Left kidney (tissue), 8 donors: ENCODE measurements at places on chromosomes 13 and 19. TPM values are rescaled to one million over a fixed set of nuclear protein-coding genes. Genes with fewer than 3 reads are reported as not detected.

BORA gene
- 14.6 TPM for polyA plus RNA-seq

- no peak for DNase-seq
Observed at GRCh38 chr13:112697756-112698655, 8.2 kb downstream of the ATP11A start.

ERICH4 gene
- polyA plus RNA-seq, result 6.3 TPM

DNA sequence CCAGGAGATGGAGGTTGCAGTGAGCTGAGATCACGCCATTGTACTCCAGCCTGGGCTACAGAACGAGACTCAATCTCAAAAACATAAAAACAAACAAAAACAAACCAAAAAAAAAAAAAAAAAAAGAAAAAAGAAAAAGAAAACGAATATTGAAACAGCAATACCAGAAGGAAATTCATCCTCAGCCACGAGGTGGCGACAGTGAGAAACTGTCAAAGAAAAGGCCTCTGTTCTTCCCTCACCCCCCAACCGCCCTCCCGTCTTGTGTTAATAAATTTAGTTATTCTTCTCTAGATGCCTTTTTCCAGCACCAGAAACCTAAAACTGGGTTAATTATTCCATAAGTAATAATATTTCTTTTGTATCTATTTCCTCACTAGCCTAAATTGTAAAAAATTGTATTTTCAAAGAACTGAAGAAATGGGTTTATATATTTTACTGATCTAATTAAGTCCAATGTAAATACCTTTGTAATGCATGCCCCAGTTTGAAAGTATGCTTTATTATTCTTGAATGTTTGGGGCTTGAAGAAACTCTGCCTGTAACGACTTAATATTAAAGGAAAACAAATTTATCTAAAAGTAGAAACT is 38.6 kb downstream of the LIG4 start:
- no peak for DNase-seq

DNA sequence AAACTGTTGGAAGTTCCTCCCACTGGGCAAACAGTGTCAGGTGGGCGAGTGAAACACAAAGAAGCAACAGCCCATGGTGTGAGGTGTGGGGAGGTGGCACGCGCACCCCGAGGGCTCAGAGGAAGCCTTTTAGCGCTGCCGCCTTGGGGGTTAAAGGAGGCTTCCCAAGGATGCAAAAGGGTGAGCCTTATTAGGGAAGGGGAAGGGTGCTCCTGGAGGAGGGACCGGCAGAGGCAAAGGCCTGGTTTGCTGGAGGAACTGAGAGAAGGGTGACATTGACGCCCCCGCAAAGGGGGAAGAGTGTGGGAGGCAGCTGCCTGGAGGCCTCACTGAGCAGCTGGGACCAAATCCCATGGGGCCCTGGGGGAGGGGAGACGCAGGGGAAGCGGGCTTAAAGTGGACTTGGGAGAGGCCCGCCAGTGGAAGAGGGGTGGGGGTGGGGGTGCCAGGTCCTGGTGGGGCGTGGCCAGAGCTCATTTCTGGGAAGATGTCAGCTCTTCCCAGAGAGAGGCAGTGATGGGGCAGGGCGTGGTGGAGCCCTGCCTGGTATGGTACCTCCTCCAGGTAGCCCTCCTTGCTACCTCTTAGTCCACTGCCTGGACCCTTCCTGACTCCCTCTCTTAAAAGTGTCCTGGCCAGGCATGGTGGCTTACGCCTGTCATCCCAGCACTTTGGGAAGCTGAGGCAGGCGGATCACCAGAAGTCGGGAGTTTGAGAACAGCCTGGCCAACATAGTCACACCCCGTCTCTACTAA is 12.0 kb upstream of the FCHO1 start:
- DNase-seq, result no peak

DNA sequence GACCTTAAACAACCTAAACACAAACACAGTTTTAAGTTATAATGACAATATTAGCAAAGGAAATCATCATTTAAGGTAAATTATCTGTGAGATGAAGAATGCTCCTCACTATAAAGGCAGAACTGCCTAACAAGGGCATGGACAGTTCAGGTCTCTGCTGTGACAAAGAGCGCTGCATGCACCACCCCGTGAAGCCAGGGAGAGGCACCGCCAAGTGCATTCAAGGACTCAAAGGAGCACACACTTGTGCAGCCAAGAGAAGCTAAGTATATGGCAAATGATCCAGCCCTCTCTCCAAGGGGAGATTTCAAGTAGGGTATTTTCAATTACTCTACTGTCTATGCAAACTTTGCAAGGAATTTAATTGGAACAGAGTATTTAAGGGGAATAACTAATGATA is 126.0 kb downstream of the RAP2A start:
- no peak for DNase-seq

URAD gene
- not detected for polyA plus RNA-seq

DNA sequence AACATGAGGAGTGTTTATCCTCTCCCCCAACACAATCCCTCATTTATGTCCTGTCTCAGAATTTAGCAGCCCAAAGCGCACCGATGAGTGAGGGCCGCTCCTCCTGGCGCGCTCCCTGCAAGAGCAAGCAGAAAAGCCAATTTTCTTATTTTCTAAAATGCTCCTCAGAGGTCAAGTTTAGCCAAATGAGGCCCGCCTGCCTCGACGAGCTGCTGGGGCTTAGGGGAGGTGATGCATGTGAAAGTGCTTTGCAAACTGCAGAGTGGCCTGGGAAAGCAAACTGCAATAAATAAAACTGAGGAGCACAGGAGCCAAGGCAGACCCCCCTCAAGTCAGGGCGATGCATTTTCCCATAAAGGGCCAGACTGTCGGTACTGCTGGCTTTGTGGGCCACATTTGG is 29.0 kb downstream of the CAPS start:
- no peak for DNase-seq

GRCh38 chr19:7953060-7953459 is 9.6 kb upstream of the TIMM44 start:
- no peak for DNase-seq

DNA sequence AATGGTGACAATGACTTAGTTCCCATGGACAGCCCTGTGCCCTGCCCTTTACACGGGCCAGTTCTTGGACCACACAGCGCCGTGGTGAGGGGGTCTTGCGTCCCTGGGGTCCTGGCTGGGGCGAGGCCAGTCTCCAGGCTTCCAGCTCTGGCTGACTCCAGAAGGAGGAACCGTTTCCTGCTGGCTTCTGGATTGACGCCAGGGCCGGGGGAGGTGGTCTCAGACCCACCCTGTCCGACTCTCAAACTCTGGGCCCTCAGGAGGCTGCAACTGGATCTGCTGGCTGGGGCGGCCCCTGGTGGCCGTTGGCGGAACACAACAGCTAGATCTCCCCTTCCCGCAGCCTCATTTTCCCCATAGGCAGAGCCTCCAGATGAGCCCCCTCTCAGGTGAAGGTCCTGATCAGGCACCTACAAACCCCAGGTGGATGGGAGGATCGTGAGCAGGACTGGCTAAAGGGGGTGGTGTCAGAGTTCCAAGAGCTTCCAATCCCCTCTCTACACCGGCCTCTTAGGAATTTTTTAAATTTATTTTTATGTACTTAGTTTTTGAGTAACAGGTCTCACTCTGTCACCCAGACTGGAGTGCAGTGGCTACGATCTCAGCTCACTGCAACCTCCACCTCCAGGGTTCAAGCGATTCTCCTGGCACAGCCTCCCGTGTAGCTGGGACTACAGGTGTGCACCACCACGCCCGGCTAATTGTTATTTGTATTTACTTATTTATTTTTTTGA is 8.0 kb downstream of the CCDC194 start:
- peak; percentile 64 for DNase-seq

DNA sequence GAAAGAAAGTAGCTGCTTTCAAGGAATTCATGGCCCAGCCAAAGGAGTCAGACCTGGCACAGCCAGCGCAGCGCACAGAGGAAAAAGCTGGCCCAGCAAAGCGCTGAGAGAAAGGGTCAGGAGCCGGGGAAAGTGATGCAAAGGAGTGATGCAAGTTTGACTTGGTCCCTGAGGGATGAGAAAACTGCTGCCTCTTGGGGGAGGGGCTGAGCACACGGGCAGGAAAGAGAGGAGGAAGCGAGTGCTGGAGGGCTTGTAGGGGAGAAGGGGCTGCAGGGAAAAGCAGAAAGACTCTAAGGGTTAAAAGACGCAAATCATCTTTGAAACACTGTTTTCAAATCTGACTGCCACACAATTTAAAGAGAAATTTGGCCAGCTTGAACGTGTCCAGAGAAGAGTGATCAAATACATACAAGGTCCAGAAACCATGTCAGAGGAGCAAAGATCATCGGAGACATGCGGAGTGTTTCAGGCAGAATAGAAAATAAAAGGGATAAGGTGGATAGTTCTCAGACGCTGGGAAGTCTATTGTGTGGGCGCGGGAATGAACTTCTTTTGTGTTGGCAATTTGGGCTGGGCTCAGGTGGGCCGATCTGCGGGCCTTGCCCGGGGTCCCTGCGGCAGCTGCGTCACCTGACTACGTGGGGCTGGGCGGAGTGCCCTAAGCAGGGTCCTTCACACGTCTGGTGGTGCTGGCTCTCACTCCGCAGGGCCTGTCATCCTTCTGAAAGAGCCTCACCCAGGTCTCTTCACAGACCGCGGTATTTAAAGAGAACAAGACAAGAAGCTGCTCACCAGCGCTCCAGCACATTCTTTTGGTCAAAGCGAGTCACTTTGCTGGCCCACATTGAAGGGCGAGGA is 18.1 kb downstream of the N4BP2L1 start:
- peak; percentile 24 for DNase-seq

- no peak for DNase-seq
Observed at GRCh38 chr13:87940776-87941175, 269.6 kb downstream of the SLITRK5 start.

LYPD3 gene
- polyA plus RNA-seq, result 1.1 TPM

ZNF790 gene
- 14.2 TPM for polyA plus RNA-seq

ZNF383 gene
- polyA plus RNA-seq, result 15.5 TPM

- DNase-seq, result peak; percentile 60
Observed at GRCh38 chr13:76014406-76015318, 378.5 kb downstream of the LMO7 start.

DNA sequence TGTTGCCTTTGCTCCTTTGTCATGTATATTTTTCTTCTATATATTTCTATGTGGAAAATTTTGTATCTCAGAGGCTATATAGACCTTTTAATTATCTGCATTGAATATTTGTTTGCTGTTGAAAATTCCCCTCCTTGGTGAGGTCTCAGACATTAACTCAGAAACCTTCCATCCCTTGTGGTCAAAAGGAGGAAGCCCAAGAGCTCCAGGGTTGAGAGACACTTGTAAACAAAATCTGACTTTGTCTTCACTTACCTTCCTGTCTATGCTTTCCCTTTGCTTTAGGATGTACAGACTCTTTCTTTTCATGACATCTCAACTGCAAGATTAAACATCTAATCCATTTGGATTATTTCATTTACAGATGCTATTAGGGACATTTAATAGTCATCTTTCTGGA is 157.5 kb downstream of the PCDH20 start:
- DNase-seq, result no peak

GRCh38 chr13:97329331-97329730 is 104.6 kb upstream of the RAP2A start:
- no peak for DNase-seq

ZNF208 gene
- 4.9 TPM for polyA plus RNA-seq

DNA sequence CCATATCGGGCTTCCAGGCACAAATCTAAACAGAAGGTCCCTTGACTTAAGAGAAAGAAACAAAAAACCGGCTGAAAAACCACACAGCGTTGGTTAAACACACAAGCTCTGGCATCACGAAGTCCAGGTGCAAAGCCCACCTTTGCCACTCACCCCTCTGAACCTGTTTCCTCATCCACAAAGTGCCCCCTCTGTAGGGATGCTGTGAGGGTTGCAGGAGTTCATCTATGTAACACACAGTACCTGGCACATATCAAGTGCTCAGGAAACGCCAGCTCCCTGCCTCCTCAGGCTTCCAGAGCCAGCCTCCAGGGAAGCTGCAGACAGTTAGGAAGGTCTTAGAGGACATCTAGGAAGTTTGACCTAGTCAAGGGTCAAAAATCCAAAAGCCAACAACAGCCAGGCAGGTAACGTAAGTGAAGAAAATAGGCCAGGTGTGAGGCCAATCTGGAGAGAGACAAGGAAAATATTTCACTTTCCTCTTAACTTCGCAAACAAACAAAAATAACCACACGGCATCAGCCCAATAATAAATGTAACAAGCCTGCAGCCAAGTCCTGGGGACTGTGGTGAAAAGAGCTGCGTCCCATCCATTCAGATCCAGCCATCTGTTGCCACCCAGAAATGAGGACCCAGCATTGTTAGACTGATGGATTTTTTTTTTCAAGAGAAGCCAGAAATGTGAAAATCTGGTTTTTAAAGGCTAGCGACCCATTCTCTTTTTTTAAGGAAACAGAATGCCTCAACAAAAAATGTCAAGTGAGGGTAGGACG is 10.0 kb downstream of the KDELR1 start:
- no peak for DNase-seq

- no peak for DNase-seq
Observed at GRCh38 chr19:11168568-11168967, 13.0 kb upstream of the SPC24 start.

GRCh38 chr13:112444416-112445399 is 68.6 kb downstream of the SPACA7 start:
- DNase-seq, result no peak

POGLUT2 gene
- 48.2 TPM for polyA plus RNA-seq

GRCh38 chr13:44506719-44507118 is 69.4 kb downstream of the TSC22D1 start:
- DNase-seq, result no peak

DNA sequence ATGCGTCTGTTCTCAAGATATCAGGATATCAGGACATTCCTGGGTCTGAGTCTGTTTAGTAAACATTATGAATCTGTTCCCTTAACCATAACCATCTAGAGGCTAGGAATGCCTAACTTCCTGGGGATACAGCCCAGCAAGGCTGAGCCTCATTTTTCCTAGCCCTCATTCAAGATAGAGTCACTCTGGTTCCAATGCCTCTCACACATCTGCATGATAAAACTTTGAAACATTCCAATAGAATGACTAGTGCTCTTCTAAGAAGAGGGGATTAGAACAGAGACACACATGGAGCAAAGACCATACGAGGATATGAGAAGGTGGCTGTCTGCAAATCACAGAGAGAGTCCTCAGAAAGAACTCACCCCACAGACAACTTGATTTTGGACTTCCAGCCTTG is 20.6 kb upstream of the CABP5 start:
- no peak for DNase-seq

- DNase-seq, result no peak
Observed at GRCh38 chr13:78029901-78030300, 111.3 kb upstream of the EDNRB start.

DNA sequence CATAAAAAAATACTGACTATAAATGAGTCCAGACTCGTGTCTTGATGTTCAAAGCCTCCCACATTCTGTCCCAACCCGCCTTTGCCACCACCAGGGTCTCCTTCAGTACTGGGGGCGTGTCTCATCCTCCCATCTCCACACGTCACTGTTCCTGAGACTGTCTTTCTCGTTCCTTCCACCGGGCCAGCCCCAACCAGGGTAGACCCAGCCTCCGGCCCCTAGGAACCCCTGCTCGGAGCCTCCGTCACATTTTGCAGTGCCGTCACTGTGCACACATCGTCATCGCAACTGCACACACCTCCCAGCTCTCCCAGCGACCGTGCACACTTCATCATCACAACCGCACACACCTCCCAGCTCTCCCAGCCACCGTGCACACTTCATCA is 73.4 kb downstream of the SPACA7 start:
- DNase-seq, result no peak

DNA sequence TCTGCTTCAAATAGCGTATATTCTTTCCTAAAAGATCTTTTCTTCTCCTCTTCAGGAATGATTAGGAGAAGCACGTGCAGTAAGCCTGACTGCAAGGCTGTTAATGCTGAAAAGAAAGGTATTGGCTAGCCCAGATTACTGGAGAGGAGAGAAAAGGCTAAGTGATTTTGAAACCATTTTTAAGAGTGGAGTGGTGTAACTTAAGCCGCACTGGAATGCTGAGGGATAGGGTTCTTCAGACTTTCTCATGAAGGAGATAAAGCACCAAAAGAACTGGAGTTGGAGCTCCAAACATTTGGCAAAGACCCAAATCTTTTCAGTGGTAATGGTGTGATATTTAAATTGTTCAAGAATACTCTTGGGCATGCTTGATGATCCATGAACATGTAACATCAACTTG is 388.3 kb downstream of the COG6 start:
- DNase-seq, result no peak
